ENCODE measurements at places on chromosomes 6 and 20.

DNA sequence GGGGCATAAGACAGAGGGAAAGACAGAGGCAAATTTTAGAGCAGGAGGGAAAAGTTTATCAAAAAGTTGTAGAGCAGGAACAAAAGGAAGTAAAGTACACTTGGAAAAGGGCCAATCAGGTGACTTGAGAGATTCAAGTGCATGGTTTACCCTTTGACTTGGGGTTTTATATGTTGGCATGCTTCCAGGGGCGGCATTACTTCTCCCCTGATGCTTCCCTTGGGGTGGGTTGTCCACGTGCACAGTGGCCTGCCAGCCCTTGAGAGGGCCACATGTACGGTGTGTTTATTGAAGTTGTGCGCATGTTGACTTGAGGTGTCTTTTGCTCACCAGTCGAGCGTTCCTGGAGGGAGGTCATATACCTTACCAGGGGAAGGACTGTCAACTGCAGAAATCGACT, 259.5 kb upstream of the JARID2 start:
- DNase-seq, result no peak

- DNase-seq, result peak; percentile 68
Observed at GRCh38 chr6:159008656-159009288, 8.8 kb upstream of the RSPH3 start.

- peak; percentile 81 for DNase-seq
Observed at GRCh38 chr6:10300071-10300470, 114.8 kb downstream of the TFAP2A start.

- no peak for DNase-seq
Observed at GRCh38 chr6:106772270-106773142, 143.1 kb downstream of the QRSL1 start.

DNA sequence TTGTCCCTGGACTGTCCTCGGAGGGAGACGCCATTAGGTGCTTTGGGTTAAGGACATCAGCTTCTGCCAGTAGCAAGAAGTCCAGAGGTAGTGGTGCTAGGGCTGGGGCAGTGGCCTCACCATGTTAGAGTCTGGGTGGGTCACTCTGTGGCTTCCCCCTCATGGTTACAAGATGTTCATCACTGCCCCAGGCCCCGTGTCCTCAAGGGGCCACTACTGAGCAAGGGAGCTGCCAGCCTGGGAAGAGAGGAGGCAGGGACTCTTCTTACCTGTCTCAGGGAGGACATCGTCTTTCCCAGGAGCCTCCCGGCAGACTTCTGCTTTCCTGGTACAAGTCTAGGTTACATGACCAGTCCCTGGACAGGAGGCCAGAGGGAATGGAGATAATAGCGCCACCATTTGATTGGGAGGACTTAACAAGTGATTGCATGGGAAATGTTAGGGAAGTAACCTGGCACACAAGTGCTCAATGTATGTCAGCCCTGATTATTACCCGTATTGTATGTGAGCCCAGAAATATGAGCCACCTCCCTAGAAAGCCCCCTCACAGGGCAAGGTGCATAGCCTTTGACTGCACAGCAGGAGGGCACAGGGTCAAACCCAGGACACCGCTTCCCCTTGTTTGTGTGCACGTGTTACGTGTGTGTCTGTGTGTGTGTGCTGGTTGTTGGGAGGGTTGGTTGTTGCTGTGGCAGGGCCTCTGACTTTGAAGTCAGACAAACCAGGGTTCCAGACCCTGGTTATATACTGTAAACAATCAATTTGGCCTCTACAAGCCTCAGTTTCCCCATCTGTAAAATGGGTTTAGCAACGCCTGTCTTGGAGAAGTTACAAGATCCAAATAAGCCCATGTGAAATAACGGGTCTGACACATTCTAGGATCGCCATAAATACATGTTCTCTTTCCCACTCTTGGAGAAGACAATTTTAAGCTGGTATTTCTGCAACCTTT, 30.0 kb downstream of the SIRPA start:
- DNase-seq, result no peak

DNA sequence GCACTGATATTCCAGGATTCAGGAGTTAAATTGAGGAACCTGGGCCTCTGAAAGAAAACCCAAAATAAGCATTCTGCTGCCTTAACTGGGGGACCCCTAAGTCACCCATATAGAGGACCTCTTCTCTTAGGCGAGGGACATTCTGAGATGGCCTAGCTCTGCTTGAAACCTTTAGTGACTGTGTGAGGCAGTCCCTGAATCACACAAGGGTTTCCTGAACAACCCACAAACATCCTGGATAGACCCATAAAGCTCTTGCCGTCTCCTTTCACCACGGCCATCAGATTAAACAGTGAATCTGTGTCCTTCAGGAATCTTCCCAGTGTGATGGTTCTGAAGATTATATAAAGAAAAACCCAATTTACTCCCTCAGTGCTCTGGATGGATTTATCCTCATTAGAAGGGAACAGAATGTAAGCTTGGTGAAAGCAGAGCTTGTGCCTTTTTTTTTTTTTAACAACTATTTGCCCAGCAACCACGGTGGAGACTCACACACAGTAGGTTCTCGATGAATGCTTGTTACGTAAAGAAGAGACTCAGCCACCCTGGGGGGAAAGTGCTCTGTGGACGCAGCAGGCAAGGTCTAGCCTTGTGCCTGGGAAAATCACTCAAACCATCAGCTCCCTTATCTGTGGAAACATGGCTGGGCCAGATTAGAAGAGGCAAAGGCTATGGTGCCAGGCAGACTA, 39.1 kb upstream of the SIRPG start:
- DNase-seq, result no peak

GRCh38 chr6:86031713-86032112, 389.0 kb upstream of the SYNCRIP start:
- no peak for DNase-seq

DNA sequence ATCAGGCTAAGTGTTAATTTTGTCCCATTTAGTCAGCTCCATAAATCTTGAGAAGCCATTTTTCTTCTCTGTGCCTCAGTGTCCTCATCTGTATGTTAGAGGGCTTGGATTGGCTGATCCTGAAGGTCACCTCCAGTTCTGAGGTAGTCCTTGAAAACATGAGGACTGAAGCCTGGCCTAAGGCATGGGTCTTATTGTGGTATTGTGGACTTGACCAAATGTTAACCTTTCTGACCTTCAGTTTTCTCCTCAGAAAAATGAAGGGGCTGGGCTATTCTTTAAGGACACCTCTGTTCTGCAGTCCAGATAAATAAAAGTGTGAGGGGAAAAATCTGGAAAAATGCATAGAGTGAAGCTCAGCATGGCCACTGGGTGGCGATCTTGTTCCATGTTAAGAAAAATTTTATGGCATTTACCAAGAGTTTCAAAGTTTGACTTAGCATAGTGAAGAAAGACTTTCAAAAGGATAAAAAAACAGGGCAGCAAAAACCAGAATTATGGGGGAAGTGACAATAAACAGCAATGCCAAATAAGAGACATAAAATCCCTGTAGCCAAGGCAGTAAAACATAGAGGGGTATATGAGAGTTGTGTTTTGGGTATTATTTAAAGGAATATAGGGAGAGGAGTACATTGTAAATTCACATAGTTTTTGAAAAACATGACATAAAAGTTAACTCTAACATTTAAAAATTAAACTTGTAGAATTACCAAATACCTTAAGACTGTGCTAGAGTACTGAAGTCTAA, 13.2 kb upstream of the TFB1M start:
- peak; percentile 68 for DNase-seq

GRCh38 chr6:158978757-158979156, 21.2 kb downstream of the RSPH3 start:
- peak; percentile 43 for DNase-seq

DNA sequence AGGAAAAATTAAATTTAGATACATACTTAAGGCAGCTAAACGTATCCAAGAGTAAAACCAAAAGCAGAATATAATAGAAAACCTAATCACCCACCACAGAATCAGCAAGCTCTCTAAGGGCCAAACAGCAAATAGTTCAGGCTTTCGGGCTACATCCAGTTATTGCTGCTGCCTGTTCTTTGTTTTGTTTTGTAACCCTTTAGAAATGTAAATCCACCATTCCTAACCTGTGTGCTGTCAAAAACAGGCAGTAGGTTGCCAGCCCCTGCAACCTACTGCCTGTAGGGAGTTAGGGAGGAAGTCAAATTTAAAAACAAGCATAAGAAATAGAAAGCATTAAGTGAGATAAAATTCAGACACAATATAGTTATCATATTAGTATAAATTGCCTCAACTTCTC, 225.9 kb downstream of the PTPRT start:
- DNase-seq, result no peak

DNA sequence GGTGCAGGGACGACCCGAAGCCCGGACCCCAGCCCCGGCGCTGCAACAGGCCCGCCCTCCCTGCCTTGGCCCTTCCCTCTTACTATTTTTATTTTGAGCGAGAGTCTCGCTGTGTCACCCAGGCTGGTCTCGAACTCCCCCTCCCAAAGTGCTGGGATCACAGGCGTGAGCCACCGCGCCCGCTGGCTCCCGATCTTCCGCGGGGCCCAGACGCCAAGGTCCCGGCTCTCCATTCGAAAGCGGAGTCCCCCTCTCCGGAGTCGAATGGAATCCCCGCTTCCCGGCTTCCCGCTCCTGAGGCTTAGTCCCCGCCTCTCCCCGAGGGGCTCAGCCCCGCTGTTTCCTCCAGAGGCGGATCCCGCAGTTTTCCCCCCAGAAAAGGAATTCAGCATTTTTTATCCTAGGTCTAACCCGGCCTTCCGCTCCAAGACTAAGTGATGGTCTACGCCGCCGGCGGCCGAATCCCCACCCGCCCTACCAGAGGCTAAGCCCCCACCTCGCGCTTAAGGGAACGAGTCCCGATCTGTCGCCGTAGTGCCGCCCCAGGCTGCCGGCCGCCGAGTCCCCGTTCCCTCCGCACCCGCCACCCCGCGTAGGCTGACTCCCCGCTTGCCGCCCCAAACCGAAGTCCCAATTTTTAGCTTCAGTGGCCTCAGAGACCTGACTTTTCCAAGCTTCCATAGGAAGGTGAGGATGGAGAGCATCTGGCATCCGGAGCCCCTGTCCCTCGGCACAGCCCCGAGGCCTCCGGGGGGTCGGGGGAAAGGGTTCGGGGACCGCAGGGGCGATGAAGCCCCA, 11.5 kb upstream of the TMC2 start:
- peak; percentile 7 for DNase-seq

DNA sequence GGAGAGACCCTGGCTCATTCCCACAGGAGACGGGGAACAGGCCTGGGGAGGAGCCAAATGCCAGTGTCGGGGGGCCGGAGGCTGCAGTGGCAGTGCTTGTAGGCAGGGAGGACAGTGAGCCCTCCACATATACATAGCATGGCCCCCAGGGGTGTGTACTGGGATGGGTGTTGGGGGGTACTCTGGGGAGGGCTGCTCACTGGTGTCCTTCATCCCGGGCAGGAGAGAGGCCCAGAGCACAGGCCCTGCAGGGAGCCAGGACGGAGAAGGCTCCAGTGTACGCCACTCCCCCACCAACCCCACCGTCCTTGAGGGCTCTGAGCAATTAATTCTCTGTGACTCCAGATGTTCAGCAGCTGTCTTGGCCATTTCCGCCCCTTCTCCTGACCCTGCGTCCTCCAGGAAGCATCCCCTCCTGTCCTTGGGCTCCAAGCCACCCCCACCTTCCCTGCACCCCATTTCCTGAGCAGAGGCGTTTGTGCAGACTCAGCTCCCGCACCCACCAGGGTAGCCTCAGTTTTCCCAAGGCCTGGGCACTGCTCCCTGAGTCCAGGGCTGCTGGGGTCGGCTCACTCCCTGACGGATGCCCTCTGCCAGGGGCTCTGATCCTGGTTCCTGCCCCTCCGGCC, 3.4 kb upstream of the ABHD16B start:
- no peak for DNase-seq

DNA sequence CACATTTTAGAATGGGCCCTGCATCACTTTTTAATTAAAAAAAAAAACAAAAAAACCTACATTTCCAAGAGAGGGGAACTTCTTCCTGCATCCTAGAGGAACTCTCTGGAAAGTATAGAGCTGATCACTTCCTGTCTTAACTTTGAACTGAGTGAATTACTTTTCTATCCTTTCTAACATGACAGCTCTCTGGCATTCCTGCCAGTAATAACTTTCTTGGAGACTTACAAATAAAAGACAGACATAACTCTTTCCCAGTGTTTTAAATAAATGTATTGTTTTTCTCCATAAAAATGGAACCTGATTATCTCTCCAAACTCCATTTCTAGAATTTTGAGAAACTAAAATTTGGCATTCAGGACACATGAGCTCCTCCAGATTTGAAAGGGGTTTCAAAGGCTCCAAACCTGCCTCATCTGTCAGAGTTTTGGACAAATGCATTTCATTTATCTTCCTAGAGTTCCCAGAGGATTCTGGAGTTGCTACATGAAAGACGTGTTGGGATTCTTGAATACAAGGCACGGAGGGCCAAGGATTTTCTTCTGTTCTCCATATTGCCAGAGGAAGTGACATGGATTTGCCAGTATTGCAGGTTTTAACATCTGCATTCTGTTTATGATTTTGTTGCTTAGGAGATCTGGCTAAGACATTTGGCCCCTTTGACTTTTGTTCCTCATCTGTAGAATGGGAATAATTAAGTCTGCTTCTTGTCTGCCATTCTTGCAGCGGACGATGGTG, 2.0 kb upstream of the SMOC2 start:
- DNase-seq, result no peak

DNA sequence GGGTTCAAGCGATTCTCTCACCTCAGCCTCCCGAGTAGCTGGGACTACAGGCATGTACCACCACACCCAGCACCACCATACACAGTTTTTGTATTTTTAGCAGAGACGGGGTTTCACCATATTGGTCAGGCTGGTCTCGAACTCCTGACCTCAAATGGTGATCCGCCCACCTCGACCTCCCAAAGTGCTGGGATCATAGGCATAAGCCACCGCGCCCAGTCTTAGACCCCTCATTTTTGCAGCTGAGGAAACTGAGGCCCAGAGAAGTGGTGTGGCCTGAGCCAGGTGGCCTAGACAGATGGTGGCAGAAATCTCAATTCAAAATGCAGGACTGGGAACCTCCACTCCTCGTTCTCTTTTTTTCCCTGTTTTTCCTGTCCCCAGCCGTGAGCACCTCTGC, 12.6 kb upstream of the FAM209A start:
- DNase-seq, result no peak

DNA sequence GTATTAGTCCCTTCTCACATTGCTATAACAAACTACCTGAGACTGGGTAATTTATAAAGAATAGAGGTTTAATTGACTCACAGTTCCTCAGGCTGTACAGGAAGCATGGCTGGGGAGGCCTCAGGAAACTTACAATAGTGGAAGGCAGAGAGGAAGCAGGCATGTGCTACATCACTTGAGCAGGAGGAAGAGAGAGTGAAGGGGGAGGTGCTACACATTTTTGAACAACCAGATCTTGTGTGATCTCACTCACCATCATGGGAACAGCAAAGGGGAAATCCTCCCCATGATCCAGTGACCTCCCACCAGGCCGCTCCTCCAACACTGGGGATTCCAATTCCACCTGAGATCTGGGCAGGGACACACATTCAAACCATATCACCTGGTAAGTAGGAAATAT, 630.6 kb downstream of the QKI start:
- DNase-seq, result no peak

DNA sequence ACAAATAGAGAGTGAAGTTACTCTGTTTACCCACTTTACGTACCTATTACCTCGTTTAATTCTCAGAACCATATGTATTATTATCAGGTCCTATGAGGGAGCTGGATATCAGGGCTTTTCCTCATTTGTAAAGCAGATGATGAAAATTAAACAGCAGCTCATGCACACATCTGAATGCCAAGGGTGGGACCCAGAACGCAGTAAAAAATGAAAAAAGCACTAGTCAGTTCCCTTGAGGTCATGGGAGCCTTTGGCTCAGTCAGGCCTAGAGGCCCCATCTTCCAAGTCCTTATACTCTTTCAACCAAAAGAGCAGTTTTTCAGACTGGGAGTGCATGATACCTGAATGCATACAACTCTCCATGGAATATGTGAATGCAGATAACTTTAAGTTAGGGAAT, 23.0 kb downstream of the B3GAT2 start:
- DNase-seq, result no peak

- DNase-seq, result no peak
Observed at GRCh38 chr20:4297127-4297826, 281.9 kb upstream of the RNF24 start.

GRCh38 chr6:353642-354614, 37.6 kb upstream of the IRF4 start:
- DNase-seq, result no peak
